ENCODE measurements at places on chromosomes 3 and 15.

GRCh38 chr3:11548721-11549131, 95.0 kb downstream of the VGLL4 start:
- DNase-seq: no peak

DNA sequence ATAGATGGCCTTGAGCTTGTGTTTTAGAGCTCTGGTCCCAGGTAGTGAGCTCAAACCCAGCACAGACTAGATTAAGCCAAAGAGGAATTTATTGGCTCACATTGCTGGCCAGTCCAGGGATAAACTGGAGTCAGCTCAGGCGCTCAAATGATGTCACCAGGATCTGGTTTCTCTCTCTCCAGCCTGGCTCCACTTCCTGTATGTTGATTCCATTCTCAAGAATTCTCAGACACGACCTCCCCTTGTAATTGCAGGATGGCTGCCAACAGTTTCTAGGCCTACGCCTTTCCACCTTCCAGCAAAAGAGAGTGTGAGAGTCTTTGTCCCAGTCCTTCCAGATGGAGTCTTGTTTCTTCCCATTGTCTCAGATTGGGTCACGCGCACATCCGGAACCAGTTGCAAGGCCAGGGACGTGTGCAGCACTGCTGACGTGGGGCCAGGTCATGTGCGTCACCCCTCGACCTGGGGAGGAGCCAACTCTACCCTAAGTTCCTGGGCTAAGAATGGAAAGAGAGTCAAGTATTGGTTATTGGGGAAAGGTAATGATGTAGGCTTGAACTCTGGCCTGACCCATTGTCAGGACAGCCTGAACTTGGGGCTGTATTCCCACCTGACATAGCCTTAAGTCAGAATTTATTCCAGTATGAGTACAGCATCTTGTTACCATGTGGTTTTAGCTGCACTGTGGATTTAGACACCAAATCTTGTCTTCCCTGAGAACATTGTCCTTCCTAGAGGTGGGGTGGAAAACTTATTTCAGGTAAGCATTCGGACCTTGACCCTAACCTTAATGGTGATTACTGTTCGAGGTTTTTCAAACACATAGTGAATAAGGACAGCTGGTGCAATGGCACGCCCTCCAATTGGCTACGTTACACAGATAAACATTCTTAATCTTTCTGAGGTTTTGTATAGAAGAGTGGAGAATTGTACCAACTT, 31.6 kb downstream of the CACNA1D start:
- DNase-seq: no peak

- no peak for DNase-seq
These were observed 183.7 kb upstream of the KCNH8 start for GRCh38 chr3:18964640-18965039.

DNA sequence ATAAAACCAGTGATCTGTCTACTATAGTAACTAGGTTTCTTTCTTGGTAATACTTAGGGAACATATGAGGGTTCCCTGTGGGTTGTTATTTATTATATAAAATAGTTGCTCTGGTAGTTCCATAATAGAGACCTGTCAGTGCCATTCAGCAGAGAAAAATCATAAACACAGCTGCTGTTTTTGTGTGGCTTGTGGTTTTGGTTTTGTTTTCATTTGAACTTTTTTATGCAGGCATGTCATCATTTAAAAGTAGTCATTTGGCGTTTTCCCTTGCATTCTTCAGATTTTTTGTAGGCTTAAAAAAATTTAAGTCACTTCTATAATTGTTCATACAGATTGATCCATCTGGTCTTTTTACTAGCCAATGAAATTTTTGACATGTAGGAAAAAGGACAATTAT, 47.9 kb downstream of the PIK3CA start:
- DNase-seq: no peak

DNA sequence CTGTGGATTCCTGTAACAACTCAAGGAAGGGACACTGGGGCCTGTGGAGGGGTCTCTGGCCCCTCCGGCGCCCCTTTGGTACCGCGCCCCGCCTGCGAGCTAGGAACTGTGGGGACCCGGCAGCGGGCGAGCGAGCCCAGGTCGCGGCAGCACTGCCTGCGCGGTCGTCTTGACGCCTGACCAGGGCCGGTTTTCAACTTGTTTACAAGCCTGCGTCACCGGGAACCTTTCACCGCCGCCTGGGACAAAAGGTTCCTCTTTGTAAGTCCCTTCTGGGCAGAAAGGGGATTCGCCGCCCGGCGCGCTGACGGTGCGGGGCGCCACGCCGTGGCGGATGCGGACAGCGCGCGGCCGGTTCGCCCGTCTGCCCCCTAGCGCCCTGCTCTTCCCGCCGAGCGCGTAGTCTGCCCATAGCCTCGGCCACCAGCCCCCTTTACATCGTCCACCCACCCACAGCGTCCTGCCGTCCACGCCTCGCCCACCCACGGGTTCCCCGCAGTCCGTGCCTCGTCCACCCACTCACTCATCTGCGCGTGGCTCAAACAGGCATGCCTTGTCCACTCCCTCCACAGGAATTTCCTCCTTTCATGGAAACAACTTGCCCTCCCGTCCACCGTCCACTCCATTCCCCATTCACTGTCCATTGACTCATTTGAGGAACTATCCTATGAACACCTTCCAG, 5.5 kb upstream of the CFAP100 start:
- DNase-seq: peak; percentile 93

DNA sequence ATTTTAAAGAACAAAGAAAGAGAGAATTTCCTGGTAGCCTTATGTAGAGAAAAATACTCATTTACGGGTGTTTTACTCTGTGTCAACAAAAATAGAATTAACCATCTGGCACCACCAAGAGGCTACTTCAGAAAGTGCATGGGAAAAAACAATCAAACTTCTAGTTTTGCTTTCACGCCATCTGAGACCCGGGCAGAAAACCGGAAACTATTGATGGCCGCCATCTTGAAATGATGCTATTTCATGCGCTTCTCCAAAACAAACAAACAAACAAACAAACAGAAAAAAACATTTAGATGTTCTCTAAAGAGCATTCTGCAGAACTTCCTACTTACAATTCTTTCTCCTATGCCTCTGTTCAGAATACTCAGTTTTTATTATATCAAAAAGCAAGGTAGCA, 49.4 kb upstream of the SYNPR start:
- peak; percentile 6 for DNase-seq

DNA sequence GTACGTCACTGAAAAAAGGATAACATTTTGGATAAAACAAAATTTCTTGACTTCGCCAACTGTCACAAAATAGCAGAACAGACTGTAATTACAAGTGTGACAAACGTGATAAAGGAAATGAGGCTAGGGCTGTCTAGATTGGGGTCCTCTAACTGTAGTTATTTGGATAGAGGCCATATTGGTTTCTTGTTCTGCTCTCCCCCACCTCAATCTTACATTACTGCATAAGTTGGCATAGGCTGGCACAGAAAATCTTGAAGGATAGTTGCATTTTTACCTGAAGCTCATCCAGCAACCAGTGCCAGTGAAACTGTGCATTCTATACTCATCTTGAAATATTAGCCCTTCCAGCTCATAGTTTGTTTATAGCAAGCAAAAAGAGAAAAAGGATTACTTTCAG, 84.6 kb downstream of the ITPR1 start:
- no peak for DNase-seq

DNA sequence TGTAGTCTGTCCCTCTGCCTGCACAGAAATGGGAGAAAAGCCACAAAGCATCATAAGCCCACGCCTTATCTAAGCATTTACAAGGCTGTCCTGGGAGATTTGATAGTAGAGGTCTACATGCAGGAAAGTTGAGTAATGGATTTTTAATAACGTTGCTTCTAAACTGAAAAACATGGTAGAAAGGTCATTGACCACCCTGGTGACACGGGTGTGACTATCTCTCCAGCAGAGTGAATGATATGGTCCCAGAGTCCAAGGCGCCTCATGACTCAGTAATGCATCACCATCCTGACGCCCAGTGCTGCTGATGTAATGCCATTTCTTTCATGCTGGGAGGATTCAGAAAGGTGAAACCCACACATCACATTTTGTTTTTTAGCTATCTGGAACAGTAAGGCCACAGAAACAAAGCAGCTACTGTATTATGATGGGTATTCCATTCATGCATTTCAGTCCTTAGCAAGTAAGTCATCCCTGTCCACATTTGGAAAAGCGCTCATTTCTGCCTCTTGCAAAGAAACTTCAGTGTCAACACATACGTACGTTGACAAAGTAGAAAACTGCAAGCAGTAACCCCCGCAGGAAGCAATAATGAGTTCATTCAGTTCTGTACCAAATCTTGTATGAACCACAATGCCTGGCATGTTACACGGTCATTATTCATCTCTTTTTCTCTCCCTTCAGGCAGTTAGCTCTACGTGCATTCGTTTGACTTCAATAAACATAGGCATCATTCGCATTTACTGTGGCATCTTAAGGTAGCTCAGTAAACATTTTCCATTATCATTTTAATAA, 483.5 kb downstream of the GABRG3 start:
- no peak for DNase-seq

Data from left lung (tissue), 14 donors.